ENCODE measurements at places on chromosomes 1 and 21.
A peak's percentile ranks its signal among the peaks of the same experiment; 100 is the strongest.

GRCh38 chr1:11693024-11693590, 1.6 kb downstream of the DRAXIN start:
- DNase-seq: no peak

DNA sequence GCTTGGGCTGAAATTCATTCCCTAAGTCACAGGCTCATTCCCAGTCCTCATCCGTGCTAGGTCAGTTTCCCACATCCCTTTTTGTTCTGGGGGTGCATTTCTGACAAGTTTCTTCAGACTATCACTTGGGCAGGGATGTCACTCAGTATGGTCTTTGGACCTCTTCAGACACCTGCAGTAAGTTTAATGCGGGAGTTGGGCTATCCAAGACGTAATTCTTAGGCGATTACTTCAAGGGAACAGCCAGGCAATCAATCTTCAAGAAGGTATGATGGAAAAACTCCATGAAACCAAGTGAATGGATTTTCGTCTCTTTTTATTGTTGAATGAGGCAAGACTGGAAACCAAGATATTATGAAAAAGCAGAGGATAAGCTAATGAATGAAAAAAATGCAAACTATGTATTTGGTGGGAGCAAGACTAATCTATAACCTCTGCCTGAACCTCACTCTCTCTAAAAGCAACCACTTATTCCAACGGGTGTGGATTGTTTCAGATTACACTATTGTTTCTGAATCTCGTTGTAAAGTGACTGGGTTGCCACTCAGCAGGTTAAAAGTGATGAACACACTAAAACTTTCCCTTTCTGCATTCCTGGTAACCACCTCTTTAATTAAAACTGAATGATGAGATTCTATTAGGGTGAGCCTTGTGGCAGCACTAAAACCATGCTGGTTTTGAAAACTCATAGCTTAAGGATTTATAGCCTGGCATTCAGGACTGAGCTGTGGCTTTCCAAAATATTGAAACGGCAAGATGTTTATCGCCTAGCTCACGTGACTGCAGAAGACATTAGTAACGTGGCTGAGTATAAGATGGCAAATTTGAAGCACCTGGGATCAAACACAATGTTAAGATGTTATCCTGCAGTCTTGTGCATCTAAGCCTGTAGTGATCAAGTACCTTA, 1.1 kb downstream of the RASAL2 start:
- no peak for DNase-seq

GRCh38 chr21:14968821-14969220, 96.0 kb downstream of the NRIP1 start:
- DNase-seq: no peak

GRCh38 chr1:41783189-41783639, 135.5 kb downstream of the HIVEP3 start:
- no peak for DNase-seq

GRCh38 chr1:10612436-10613160, 137.8 kb downstream of the PEX14 start:
- no peak for DNase-seq

DNA sequence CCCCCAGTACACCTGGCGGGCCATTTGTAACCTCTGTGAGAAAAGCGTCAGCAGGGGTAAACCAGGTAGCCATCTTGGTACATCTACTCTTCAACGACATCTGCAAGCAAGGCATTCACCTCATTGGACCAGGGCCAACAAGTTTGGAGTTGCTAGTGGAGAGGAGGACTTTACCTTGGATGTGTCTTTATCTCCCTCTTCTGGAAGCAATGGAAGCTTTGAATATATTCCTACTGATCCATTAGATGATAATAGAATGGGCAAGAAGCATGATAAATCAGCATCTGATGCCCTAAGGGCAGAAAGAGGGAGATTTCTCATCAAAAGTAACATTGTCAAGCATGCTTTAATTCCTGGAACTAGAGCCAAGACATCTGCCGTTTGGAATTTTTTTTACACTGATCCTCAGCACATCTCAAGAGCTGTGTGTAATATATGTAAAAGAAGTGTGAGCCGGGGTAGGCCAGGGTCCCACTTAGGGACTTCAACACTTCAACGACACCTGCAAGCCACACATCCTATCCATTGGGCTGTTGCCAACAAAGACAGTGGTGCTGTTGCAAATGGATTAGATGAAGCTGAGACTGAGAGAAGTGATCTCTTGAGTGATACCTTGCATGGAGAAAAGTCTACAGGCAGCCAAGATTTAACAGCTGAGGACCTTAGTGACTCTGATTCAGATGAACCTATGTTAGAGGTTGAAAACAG, 2.7 kb downstream of the ZBED6 start:
- no peak for DNase-seq

GRCh38 chr1:233393084-233393840, 65.7 kb downstream of the MAP3K21 start:
- DNase-seq: no peak

- DNase-seq: no peak
These were observed 37.5 kb upstream of the KCTD3 start for GRCh38 chr1:215529571-215529970.

- DNase-seq: no peak
These were observed 86.8 kb downstream of the ATP1B1 start for GRCh38 chr1:169193191-169193850.

DNA sequence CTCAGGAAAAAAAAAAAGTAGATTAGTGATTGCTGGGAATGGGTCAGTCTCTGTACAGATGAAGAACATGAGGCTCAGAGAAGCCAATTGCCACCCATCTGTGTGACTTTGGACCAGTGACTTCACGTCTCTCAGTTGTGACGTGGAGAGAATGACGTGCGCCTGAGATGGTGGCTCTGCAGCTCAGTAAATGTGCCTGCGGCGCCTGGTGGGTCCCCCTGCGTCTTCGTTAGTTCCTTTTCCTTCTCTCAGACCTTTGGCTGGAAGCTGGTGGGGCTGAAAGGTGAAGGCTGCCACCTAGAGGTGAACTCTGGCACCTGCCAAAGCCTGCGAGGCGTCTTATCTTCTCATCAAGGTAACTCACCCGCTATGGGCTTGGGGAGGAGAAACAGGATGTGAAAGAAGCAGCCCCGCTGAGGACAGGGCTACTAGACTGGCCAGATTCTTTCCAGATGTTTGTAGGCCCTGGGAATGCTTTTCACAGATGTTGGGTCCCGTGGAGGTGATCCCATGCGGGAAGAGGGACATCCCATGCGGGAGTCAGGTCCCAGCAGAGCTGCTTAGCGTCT, 8.7 kb upstream of the E2F2 start:
- DNase-seq: peak; percentile 91

DNA sequence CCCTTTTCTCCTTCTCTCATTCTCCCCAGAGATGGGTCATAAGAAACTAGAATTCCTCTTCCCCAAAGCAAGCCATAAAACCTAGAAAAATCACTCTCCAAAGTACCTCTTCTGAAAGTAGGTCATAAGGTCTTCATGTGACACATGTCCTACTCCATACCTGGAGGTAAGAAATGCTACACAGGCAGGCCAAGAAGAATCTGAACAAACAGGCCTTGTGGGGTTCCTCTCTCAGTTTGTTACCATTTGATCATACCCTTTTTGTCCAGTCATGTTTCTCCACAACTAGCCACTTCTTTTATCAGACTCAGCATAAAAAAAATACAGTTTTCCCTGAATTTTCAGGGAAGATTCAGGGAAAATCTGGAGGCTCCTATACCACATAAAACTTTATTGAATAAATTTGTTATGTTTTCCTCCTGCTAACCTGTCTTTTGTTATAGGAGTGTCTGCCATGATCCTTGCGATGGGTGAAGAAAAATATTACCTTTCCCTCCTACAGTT, 134.4 kb upstream of the LMO4 start:
- no peak for DNase-seq

DNA sequence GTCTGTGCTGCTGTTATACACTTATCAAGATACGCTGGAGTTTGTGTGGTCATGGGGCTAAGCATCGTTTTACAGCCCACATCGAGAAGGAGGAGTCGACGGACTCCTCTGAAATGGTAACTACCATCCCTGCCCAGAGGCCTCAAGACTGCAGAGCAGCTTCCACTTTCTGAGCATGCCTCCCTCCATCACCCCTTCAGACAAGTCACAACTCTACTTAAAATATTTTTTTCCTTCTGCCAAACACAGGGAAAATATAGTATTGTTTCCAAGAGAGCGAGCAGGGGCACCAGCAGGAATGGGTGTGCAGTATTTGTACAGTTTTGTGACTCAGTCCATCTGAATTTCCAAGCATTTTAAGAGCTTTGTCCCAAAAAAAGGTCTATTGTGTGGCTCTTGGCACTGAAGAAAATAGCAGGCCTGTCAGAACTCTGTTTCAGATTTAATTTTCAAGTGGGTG, 14.1 kb downstream of the EVA1C start:
- no peak for DNase-seq

- no peak for DNase-seq
These were observed 48.3 kb upstream of the SLC22A15 start for GRCh38 chr1:115927971-115928370.

DNA sequence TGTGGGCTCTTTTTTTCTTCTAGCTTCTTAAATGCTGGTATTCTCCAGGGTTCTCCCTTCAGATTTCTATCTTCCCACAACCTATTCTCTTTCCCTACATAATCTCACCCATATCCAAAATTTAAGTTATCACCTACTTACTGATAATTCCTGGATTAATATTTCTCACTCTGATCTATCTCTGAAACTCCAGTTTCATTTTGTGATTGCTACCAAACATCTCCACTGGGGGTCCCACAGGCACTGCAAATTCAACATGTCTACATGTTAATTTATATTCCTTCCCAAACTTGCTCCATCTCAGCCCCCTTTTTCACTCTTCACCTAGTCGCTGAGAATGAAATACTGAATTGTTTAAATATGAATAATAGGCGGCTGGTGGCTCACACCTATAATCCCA, 9.9 kb upstream of the C1orf141 start:
- DNase-seq: no peak

- no peak for DNase-seq
These were observed 46.2 kb upstream of the SLC44A3 start for GRCh38 chr1:94773931-94774422.

DNA sequence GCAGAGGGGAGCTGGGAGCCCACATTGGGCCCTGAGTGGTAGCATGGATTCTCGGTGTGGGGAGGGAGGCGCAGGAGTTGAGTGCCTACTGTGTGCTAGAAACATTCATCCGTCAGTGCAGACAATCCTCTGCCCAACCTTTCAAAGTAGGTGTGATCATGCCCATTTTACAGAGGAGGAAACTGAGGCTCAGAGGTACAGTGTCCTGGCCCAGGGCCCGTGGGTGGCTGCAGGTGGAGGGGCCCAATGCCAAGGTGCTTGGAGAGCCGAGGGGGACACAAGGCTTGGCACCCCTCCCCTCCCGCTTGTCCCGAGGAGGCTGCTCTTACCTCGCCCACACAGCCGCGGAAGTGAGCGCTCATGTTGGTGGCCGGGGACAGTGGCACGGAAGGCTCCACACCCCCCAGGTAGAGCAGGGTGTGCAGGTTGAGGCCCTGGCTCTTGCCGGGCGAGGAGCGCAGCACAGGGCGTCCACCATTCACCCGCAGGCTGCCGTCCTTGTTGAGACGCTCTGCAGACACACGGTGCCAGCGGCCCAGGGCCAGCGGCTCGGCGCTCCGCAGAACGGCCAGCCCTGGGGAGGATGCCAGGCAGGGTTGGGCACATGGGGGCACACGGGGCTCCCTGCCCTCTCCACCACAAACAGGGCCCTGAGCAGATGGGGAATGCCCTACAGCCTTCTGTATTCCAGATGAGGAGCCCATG, 16.6 kb downstream of the LDLRAD2 start:
- DNase-seq: no peak

- DNase-seq: no peak
These were observed 72.7 kb downstream of the MAST2 start for GRCh38 chr1:45876000-45876617.

DNA sequence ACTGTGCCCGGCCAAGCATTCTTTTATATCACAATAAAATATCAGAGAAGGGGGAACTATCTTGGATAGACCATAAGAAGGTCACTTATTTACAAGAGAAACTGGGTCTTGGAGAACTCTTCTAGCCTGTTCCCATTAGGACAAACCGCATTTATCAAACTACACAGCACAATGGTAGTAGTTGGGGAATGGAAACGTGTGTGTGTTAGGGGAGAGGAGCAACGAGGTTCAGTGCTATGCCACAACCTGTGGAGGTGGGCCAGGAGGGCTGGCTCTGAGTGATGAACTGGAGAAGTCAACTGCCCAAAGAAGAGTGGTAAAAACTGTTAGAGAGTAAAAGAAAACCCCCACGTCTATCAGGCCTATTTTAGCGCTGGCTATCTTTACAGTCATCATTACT, 1.6 kb downstream of the DONSON start:
- no peak for DNase-seq

GRCh38 chr1:31763671-31764311, 349 bp downstream of the ADGRB2 start:
- no peak for DNase-seq

DNA sequence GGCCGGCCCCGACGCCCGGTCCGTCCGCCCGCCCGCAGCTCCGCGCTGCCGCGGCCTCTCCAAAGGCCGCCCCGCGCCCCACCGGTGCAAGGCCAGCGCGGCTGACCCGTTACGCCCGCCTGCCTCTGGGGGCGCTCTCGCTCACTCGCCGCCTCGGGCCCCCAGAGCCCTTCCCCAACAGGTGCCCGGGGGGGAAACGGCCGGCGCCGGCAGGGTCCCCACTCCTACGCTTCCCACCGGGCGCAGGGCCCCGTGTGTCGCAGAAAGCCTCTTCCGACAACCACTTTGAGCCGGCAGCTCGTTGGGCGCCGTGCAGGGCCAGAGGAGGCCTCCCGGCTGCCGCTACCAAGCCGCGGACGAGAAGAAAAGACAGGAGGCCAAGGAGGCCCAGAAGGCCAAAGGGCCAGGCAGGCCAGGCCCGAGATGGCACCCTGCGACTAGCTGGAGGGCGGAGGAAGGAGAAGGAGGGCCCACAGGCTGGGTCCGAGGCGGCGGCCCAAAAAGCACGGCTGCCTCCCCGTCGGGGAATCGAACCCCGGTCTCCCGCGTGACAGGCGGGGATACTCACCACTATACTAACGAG, 64.9 kb upstream of the FCGR2A start:
- peak; percentile 83 for DNase-seq

- DNase-seq: no peak
These were observed 517.6 kb downstream of the PTPRU start for GRCh38 chr1:29753771-29754572.

GRCh38 chr1:156165083-156165482, 11.7 kb downstream of the SEMA4A start:
- no peak for DNase-seq

DNA sequence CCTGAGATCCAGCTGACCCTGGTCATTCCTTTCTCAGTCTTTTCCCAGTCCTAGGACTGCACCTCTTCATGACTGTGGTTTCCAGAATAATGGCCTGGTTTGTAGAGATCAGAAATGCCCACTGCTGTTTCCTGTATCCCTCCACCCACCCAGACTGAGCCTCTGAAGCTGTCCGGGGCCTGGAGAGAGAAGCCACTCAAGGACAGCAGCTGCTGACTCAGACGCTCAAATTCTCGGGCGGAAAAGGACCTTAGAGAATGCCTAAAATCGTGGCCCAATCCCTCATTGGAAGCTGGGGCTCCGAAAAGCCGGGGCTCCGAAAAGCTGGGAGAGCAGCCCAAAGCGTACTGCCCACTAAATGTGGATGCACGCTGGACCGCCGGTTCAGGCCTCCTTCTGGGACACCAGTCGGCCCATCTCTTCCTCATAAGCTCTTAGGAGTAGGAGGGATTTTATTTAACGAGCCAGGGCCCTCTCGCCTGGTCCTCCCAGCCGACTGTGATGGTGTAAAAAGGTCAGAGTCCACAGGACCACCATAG, 7.8 kb upstream of the GPR61 start:
- no peak for DNase-seq

GRCh38 chr1:178310685-178311105, 186.1 kb downstream of the CLEC20A start:
- no peak for DNase-seq
